Adrenal gland (tissue), 19 donors: ENCODE measurements at places on chromosomes 13 and 19.
A peak's percentile ranks its signal among the peaks of the same experiment; 100 is the strongest.

DNA sequence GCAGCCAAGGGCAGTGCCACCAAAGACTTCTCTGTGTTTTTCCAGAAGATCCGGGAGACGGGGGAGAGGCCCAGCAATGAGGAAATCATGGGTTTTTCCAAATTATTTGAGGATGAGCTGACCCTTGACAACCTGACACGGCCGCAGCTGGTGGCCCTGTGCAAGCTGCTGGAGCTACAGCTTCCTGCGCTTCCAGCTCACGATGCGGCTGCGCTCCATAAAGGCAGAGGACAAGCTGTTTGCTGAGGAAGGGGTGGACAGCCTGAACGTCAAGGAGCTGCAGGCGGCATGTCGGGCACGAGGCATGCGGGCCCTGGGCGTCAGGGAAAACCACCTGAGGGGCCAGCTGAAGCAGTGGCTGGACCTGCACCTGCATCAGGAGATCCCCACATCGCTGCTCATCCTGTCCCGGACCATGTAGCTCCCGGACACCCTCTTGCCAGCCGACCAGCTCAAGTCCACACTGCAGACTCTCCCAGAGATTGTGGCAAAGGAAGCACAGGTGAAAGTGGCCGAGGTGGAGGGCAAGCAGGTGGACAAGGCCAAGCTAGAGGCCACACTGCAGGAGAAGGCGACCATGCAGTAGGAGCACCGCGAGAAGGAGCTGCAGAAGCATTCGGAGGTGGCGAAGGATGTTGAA lies 11.7 kb downstream of the ZSCAN1 start:
- no peak for DNase-seq

GRCh38 chr19:29060813-29061364 lies 152.1 kb downstream of the UQCRFS1 start:
- DNase-seq, result no peak

DNA sequence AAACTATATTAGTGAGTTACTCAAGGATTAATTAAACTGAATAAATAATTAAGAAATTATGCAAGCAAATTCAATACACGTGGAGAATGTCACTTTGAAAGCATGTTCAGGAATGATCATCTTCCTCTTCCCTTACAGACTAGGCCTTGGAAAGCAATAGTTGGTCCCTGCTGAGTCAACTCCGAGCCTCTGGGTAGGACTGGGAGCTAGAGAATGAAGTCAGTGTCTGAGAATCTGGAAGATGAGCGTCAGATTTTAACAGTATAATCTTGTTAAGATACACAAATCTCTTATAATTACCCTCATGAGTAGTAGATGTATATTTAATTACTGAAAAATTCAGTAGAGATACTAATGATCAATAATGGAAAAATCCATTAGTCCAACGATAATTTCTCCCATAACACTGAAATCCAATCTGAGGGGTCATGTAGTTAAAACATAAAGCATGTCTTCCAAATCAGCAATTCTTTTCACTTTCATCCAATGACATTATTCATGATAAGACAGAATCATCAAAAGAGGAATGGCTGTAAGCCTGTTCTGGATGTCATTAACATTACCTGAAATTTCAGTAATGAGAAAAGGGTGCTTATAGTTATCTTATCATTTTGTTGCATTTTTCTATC lies 423.0 kb downstream of the DCT start:
- no peak for DNase-seq

- DNase-seq, result no peak
Observed at GRCh38 chr19:16013181-16013850, 63.0 kb upstream of the TPM4 start.

DNA sequence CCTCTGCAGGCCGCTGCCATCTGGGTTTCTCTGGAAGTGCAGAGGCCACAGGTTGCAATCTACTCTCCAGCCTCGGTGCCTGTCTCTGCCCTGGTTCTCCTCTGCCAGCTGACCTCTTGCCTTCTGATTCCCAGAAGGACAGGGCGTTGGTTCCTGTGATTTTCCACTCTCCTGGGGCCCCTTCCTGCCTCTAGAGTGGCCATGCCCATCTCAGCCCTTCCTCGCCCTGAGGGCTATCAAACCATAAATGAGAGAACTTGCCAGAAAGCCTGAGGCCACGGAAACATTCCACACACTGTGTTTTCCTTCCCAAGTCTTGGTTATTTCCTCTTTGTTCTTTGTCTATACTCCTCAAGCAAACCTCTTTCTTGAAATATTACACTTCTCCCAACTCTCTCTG lies 146.2 kb downstream of the SHISA2 start:
- no peak for DNase-seq

GRCh38 chr13:50068508-50068907 lies 53.3 kb downstream of the KCNRG start:
- DNase-seq, result no peak

DNA sequence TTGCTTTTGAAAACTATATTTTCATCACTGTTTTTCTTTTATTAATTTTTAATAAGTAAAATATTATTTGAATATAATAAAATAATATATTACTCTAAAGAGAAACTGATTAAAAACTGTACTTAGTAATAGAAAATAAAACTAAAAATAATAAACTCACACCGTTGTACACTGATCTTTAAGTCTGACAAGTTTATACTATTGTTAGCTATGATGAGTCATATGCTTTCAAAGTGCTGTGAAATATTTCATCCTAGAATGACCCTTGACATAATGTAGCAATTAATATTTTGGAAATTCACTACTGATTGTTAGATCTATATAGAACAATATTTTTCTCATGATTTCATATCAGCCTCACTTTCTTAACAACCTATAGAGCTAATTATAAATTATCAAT lies 1040.6 kb upstream of the SPRY2 start:
- no peak for DNase-seq

- DNase-seq, result peak; percentile 46
Observed at GRCh38 chr19:44582581-44583265, 30.6 kb upstream of the IGSF23 start.

DNA sequence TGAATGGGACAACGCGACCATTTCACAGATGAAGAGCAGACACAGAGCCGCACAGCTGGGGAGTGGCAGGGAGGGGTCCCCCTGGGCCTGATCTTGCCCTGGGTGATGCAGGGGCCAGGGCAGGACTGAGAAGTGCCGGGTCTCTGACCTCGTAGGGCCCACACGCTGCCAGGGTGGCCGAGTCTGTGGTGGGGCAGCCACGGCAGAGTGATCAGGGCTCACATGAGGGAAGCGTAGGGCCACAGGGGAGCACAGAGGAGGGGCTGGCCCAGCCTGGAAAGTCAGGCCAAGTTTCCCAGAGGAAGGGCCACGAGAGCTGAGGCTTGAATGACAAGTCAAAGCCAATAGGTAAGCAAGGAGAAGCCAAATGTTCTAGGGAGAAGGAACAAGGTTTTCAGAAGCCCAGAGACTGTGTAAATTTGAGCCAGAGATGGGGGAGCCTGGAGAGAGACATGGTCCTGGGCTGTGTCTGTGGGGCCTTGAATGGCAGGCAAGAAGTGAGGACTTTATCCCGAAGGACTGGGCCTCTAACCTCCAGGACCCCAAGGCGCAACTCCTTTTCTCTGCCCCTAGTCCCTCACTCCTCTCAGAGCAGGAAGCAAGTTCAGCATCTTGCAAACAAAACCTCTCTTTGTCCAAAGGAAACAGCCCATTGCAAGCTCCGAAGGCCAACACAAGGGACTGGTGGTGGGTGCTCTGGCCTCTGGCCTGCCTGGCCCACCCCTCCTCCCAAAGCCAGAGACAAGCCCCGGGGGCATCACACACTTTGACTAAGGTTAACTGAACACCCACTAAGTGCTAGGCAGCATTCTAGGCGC lies 31.7 kb upstream of the FXYD3 start:
- DNase-seq, result no peak

DNA sequence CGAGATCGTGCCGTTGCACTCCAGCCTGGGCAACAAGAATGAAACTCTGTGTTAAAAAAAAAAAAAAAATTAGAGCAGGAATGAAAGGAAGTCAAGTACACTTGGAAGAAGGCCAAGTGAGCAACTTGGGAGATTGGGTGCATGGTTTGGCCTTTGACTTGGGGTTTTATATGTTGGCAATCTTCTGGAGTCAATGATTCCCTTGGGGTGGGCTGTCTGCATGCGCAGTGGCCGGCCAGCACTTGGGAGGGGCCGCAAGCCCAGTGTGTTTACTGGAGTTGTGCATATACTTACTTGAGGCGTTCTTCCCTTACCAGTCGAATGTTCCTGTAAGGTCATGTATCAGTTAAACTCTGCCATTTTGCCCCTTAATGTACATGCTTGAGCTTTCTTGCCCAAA lies 103.9 kb downstream of the FAM216B start:
- DNase-seq, result no peak

DNA sequence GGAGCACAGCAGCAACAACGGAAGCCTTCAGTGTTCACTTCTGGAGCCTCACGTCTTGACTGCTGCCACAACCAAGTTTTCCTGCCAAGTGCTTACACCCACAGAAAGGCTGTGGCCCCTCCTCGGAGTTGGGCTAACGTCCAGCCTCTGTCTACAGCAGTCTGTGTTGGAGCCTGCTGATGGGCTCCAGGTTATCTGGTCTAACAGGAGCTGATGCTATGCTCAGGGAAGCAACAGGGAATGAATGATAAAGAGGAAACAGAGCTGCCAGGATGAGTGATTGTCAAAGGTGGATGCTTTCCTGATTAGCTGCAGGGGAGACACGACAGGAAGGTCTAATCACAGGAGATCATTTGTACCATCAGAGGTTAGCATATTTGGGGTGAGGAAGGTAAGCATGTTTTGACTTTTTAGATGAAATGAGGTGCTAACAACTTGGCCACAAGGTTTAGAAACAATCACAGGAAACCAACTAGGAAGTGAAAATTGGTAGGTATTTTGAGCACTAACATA lies 53.8 kb upstream of the RCBTB2 start:
- DNase-seq, result no peak

DNA sequence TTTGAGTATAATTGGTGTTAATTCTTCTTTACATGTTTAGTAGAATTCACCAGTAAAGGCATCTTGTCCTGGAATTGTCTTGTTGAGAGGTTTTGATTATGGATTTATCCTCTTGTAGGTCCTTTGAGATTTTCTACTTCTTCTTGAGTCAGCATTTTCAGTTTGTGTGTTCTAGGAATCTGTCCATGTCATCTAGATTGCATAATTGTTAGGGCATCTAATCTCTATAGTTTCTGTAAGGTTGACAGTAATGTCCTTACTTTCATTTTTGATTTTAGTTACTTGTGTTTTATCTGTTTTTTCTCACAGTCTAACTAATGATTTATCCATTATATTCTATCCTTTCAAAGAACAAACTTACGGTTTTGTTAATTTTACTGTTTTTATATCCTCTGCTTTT lies 492.0 kb downstream of the FGF9 start:
- no peak for DNase-seq

DNA sequence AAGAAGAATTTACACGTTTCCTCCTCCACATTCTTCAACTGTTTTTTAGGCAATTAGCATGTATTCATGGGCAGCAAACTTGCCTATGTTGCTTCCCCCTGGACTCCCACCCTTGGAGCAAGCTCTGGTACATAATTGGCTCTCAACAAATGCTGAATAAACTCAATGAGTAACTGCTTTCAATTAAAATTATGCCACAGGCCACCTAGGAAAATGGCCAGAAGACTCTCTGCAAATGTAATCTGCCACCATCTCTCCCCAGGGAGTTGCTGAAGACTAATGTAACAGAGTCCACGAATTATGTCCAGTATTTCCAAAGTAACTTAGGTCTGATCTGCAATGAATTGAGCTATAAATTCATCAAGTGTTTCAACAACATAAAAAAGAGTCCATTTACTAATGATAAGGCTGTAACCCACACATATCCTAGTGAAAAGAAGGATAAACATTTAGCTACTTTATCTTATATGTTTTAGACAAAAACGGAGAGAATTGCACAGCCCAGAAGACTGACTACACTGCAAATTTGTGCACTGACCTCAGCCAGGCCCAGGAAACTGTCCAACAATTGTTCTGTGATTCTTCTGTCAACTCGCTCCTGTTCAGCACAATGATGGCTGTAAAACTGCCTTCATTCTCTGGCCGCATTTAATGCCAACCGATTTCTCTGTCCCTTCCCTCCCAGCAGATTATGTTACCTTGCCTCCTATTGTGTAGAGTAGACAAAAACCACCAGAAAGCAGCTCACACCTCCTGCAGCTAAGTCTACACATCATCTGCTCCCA lies 808.6 kb upstream of the ARGLU1 start:
- DNase-seq, result no peak

- DNase-seq, result peak; percentile 85
Observed at GRCh38 chr19:17333611-17334413, 843 bp downstream of the ANO8 start.

- DNase-seq, result no peak
Observed at GRCh38 chr13:23718996-23719395, 148.8 kb downstream of the TNFRSF19 start.
